ENCODE measurements at places on chromosomes 1 and 21. TPM values are rescaled to one million over a fixed set of nuclear protein-coding genes. Genes with fewer than 3 reads are reported as not detected.
A peak's percentile ranks its signal among the peaks of the same experiment; 100 is the strongest.

Gene VANGL1
- 4.3 TPM for total RNA-seq

- H3K27ac ChIP-seq: no peak overlapping the region
- no peaks in the 10 kb centered on the region for H3K27me3 ChIP-seq
- peaks cover 20% of the 10 kb centered on the region for H3K36me3 ChIP-seq
These were observed 25.8 kb downstream of the TFAP2E start for GRCh38 chr1:35598895-35599294.

DNA sequence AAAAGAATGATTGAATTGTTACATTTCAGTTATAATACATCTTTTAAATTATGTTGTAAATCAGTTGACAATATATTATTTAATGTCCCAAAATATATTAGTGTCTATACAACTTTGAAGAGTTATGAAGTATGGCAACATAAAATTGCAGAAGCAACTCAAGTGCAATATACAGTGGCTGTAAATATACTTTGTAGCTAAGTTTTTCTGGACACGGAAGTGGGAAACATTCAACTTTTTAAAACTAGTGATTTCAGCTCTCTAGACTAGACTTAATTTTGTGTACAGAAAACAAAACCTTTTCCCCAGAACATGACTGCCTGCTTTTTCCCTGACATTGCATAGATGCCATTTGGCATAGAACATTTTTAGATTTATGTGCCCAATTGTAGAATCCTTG is 29.5 kb upstream of the ABCG1 start:
- H3K4me3 ChIP-seq: no peak overlapping the region
- DNase-seq: no peak
- no peaks in the 10 kb centered on the region for H3K27me3 ChIP-seq
- no peak overlapping the region for H3K27ac ChIP-seq
- H3K4me1 ChIP-seq: no peaks in the 10 kb centered on the region

- DNase-seq: no peak
- peaks cover 6% of the 10 kb centered on the region for H3K4me1 ChIP-seq
- no peak overlapping the region for H3K27ac ChIP-seq
- H3K27me3 ChIP-seq: peaks cover 3% of the 10 kb centered on the region
- H3K4me3 ChIP-seq: no peak overlapping the region
- no peaks in the 10 kb centered on the region for H3K36me3 ChIP-seq
These were observed 4.1 kb upstream of the NEGR1 start for GRCh38 chr1:72286401-72286800.

GRCh38 chr21:40797891-40798290 is 49.1 kb downstream of the DSCAM start:
- no peak overlapping the region for H3K4me3 ChIP-seq
- no peaks in the 10 kb centered on the region for H3K4me1 ChIP-seq
- DNase-seq: no peak
- no peak overlapping the region for H3K27ac ChIP-seq
- no peaks in the 10 kb centered on the region for H3K36me3 ChIP-seq
- H3K27me3 ChIP-seq: no peaks in the 10 kb centered on the region

DNA sequence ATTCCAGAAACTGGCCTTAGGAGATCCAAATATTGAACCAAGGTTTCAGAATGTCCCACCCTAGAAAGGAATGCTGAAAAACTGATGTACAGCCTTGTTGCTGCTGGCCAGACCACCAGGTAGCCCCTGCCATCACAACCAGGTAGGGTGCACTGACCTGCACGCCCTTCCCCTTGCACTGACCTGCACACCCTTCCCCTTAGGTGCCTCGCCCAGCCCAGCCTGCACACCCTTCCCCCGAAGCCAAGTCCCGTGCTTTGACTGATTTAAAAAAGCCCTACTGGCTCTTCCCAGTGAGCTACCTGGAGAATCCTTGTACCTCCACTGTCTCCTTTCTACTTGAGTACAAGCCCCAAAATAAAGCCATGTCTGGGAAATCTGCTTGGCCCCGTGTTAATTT is 26.3 kb upstream of the C1orf198 start:
- H3K4me1 ChIP-seq: no peaks in the 10 kb centered on the region
- H3K27me3 ChIP-seq: no peaks in the 10 kb centered on the region
- no peaks in the 10 kb centered on the region for H3K36me3 ChIP-seq
- no peak overlapping the region for H3K27ac ChIP-seq
- H3K4me3 ChIP-seq: no peak overlapping the region
- DNase-seq: no peak

- H3K4me3 ChIP-seq: no peak overlapping the region
- no peaks in the 10 kb centered on the region for H3K27me3 ChIP-seq
- peaks cover 38% of the 10 kb centered on the region for H3K4me1 ChIP-seq
- DNase-seq: peak; percentile 25
- H3K27ac ChIP-seq: peak overlapping the region; percentile 63
These were observed 142.1 kb downstream of the DHRS3 start for GRCh38 chr1:12475947-12476346.

GRCh38 chr1:224644553-224645154 is 28.5 kb downstream of the CNIH3 start:
- no peak for DNase-seq
- H3K27ac ChIP-seq: no peak overlapping the region
- H3K4me1 ChIP-seq: no peaks in the 10 kb centered on the region
- no peak overlapping the region for H3K4me3 ChIP-seq
